ENCODE measurements at places on chromosomes 12 and 14. TPM values are rescaled to one million over a fixed set of nuclear protein-coding genes. Genes with fewer than 3 reads are reported as not detected.

The PDZRN4 gene
- 0.20 TPM for total RNA-seq

The KCNC2 gene
- 0.08 TPM for total RNA-seq

The IL23A gene
- 0.43 TPM for total RNA-seq

The FLVCR2 gene
- total RNA-seq, result 20.9 TPM

The PTHLH gene
- 0.10 TPM for total RNA-seq
